ENCODE measurements at places on chromosomes 5 and 9.

- DNase-seq = no peak
These were observed 46.2 kb upstream of the ANKRD55 start for GRCh38 chr5:56279291-56279690.

DNA sequence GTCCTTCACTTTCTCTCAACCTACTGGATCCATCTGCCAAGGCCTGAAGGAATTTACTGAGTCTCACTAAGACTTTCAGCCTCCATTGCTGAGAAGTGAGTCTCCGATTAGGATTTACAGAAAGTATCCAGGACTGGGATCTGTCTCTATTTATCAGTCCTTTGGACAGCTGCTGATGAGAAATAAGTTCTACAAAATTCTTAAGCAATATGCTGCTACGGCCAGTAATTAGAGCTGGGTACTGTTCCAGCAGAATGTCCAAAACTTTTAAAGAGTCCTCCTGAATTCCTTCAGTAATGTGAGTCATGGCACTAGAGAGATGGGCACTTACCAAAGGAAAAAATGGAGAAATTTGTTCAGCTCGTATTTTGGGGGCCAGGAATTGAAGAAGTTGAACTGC, 5.9 kb downstream of the TEX10 start:
- no peak for DNase-seq

- no peak for DNase-seq
These were observed 259.1 kb downstream of the SH3GL2 start for GRCh38 chr9:17837965-17838364.

GRCh38 chr9:95903398-95903797, 27.9 kb downstream of the ERCC6L2 start:
- no peak for DNase-seq

GRCh38 chr5:52983731-52984636, 5.2 kb upstream of the ITGA2 start:
- DNase-seq = no peak

GRCh38 chr5:16815432-16815831, 120.7 kb downstream of the MYO10 start:
- no peak for DNase-seq
